ENCODE measurements at places on chromosomes 5 and 9.

DNA sequence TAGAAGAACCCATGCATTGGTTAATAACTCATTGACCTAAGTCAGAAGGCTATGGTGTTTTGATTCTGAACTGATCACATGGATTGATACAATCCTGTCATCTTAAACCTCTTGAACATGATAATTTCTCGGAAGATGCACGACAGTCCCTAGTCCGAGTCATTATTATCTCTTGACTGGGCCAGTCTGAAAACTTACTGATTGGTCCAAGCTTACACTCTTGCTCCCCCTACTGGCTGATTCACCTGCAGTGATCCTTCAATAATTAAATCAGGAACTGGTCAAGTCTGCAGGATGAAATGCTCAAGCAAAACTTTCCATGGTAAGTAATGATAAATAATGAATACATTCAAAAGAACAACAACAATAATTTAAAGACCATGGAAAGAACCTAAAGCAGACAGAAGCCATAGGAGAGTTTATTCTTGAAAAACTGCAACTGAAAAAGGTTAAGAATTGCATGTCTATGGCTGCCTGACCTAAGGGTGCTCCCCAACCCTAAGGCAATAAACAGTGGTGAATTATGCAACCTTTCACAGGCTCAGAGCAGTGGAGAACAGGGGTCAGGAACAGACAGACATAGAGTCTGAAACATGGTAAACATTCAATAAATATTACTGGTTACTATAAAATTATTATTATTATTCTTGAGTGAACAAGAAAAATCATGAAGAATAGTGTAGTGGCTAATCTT lies 79.3 kb downstream of the BRINP1 start:
- no peak for DNase-seq

DNA sequence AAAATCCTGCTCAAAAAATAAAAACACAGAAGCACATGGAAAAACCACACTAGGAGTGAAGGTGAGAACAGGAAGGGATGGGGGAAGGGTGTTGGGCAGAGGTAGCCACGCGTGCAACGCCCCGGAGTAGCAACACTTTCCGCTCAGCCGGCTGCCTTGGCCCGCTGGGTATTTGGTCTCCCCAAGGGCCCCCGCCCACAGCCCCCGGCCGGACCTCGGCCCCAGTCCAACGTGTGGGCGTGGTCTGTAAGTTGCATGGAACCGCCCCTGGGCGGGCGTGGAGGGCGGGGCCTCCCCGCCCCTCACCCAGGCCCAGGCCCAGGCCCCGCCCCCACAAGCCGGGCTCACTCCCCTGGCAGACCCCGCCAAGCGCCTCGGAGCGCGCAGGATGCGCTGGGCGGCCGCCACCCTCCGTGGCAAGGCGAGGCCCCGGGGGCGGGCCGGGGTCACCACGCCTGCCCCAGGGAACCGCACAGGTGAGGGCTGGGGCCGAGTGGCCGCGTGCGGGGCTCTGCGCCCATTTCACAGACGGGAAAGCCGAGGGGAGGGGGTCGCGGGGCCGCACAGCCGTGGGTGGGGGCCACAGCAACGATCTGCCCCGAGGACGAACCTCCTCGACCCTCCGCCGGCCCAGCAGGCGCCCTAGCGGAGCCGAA lies at the start of gene SUSD3:
Gene SUSD3 (plus strand): TSS at position 347 of the 656 bp plus-strand sequence. CDS start 42 bp downstream, at position 389.
- DNase-seq = peak; percentile 37

DNA sequence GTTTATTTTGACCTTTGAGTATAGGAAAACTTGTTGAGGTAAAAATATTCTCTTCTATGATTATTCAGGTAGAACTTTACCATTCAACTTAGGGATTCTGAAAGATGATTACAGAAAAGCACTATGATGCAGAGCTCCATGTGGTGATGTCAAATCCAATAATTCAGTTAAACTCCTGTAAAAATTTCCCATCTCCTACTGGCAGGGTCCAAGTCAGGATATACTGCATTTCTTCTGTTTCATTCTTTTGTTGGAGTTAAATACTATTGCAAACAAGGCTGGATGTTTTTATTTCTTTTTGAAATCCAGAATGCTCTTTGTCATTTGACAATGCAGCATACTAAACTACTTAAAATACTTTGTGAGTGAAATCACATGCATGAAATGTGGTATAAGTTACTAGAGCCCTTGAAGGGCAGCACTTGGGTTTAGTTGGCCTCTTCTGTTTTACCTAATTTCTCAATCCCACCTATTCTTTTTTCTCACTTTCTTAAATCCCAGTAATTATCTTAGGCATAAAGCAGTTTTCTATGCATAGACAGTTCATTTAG lies 204.5 kb downstream of the FBXL7 start:
- DNase-seq = no peak

DNA sequence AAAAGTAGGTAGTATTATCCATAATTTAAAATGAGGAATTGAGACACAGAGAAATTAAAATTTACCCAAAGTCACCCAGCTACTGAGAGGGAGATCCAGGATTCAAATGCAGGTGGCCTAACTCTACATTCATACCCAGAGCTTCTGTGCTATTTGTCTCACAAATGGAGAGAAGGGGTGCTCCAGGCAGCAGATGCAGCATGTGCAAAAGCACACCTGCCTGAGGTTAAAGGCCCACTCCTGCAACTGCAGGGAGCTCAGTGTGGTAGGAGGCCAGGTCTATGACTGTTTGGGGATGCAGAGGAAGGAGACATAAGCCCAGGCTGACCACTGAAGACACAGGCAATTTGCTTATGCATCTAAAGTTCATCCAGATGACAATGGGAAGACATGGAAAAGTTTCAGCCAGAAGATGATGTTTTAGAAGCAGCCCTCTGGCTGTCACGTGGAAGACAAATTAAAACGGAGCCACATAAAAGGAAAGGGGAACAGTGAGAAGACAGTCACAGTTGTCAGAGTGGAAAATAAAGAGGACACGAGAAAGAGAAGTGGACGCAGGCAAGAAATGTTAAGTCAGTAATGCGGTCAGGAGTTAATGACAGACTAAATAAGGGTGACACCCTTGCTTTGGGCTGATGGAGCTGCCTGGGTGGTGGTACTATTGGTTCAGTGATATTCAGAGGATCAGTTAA lies 214.7 kb downstream of the EBF1 start:
- DNase-seq = no peak

- DNase-seq = no peak
Measured at GRCh38 chr9:88947581-88948573, 43.4 kb upstream of the S1PR3 start.

All from RWPE2 (cell line).